ENCODE measurements at places on chromosomes 7 and 10.

DNA sequence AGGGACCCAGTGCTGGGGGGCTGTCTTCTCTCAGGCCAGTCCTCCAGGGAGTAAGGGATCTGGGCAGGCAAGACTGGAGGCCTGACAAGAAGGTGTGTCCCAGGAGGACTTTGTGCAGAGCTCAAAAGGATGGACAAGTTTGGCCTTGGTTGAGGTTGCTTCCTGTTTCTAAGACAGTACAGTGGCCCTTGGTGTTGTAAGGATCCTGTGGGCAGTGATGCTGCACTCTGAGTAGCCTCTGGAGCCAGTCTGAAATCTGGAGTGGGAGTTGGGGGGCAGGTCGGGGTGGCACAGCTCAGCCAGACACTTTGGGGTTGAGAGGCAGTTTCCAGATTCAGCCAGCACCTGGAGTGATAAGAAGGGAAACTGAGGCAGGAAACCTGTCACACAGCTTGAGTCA is 139.2 kb upstream of the ZMIZ1 start:
- DNase-seq: no peak

GRCh38 chr10:57925045-57925444 is 342.6 kb downstream of the IPMK start:
- no peak for DNase-seq

DNA sequence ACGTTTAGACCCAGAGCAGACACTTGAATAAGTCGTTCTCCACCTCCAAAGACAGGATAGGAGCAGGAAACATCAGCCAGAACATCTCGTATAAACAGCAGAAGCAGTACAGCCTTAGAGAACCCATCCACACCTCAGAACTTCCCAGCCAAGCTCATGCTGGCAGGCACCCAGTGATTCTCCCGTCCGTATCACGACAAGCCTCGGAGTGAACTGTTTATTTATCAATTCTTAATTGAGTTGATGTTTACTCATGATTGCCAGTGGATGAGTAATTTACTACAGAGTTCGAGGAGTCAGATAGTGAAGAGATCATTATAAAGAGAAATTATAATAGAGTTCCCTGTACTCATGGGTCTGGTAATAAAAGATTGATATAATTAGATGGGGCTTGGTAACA is 811.5 kb downstream of the LRMDA start:
- DNase-seq: no peak

- peak; percentile 12 for DNase-seq
These were observed 75.3 kb upstream of the AASS start for GRCh38 chr7:122219253-122219865.

GRCh38 chr10:129861776-129862531 is 102.1 kb downstream of the EBF3 start:
- no peak for DNase-seq

GRCh38 chr7:90181485-90181884 is 27.2 kb downstream of the STEAP1 start:
- no peak for DNase-seq

Data from EL (cell line).